Aorta (tissue), 5 donors: ENCODE measurements at places on chromosomes 3 and 15. TPM values are rescaled to one million over a fixed set of nuclear protein-coding genes. Genes with fewer than 3 reads are reported as not detected.

The IQCF5 gene
- total RNA-seq: not detected

DNA sequence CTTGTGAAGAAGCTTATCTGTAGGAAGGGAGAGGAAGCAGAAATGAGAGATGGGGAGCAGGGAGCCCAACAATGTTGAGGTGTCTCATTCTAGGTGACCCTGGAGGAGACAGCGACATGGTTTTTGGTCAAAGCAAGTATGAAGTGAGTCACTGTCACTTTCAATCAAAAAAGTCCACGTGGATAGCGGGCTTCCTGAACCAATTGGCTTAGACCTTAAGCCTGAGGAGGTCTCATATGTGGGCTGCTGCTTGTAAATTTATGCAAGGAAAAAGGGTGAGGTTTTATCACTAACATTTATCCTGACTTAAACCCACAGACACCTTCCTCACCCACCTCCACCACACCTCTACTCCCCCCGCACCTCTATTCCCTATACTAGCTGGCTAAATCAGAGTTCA is 22.7 kb downstream of the CLDN11 start:
- DNase-seq: no peak

The C3orf18 gene
- 8.8 TPM for total RNA-seq

The GOLGA8G gene
- total RNA-seq: not detected

- DNase-seq: no peak
Observed at GRCh38 chr3:67540198-67540894, 114.1 kb downstream of the SUCLG2 start.

The TM4SF18 gene
- total RNA-seq: 3.1 TPM
